Calu3 (cell line): ENCODE measurements at places on chromosomes 2 and 18.

DNA sequence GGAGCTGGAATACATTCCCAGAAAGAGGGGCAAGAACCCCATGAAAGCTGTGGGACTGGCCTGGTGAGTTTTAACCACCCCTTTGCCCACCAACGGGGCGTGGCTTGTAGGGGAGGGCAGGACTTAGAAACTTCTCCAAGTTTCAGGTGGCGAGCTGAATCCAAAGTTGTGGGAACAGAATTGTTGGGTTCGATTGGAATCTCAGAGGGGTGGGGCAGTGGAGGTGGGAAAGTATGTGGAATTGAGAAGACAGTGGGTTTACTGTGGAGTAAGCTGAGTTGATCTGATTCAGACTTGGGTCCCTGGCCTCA lies 1.1 kb downstream of the PNKD start:
- peak; percentile 54 for DNase-seq
- peak overlapping the region; percentile 76 for H3K4me3 ChIP-seq
- H3K27ac ChIP-seq, result peak overlapping the region; percentile 69
- no peaks in the 10 kb centered on the region for H3K27me3 ChIP-seq
- peaks cover 31% of the 10 kb centered on the region for H3K4me1 ChIP-seq

DNA sequence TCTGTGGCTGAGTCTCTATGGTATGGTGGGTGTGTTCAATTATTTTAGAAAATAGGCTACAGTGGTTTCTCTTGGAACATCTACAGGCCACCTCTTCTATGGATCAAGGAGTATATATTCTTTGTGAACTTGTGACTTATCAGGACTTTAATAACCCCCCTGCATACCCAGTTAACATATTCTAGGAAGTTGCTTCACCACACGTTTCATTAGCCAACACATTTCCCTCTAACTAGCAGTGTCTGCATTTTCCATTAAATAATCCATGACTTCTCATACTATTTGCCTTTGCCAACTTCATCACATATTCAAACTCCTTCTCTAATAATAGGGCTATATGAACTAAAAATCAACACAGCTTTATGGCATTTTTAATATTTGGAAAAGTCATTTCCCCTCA lies 187.6 kb upstream of the ARL4C start:
- H3K36me3 ChIP-seq, result no peaks in the 10 kb centered on the region
- no peak overlapping the region for H3K27ac ChIP-seq
- DNase-seq, result no peak
- no peaks in the 10 kb centered on the region for H3K27me3 ChIP-seq
- H3K4me1 ChIP-seq, result peaks cover 10% of the 10 kb centered on the region

DNA sequence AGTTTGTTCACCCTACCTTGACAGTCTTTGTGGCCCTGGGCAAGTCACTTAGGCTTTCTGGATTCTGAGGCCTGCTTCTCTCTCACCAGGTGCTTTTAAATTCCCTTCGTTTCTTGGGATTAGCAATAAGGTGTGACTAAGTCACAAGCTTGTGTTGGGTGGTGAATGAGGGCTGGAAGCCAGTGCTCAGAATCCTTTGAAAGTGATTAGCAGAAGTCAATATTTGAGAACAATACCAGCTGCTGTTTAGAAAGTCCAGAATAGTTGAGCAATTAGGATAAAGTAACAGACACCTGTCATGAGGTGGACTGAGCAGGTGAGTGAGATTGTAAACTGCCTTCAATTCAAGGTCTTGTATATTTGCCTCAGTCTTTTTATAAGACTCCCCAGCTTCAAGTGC lies 19.3 kb upstream of the MGAT5 start:
- peak overlapping the region; percentile 42 for H3K4me3 ChIP-seq
- H3K27ac ChIP-seq, result peak overlapping the region; percentile 97
- H3K27me3 ChIP-seq, result no peaks in the 10 kb centered on the region
- peak; percentile 53 for DNase-seq
- H3K36me3 ChIP-seq, result peaks cover 9% of the 10 kb centered on the region
- H3K4me1 ChIP-seq, result peaks cover 69% of the 10 kb centered on the region

- no peak for DNase-seq
- H3K4me3 ChIP-seq, result no peak overlapping the region
- no peak overlapping the region for H3K27ac ChIP-seq
- no peaks in the 10 kb centered on the region for H3K27me3 ChIP-seq
Observed at GRCh38 chr2:11762031-11762430, 15.6 kb downstream of the LPIN1 start.

DNA sequence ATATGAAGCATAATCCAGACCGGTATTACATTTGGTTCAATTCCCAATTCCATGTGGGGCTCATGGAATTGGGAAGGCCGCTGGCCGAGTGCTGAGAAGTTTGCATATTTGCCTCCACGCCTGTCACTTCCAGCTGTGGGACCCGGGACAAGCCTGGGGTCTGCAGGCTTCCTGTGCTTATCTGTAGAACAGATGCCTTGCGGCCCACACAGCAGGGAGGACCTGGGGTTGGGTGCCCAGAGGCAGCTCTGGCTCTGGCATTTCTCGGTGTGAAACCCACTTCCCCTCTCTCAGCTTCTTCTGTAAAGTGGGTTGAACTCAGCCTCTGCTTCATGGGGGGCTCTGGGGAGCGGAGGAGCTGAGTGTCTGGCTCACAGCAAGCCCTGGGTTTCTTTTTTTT lies 97.9 kb downstream of the SH3BP4 start:
- H3K27me3 ChIP-seq, result no peaks in the 10 kb centered on the region
- H3K4me3 ChIP-seq, result no peak overlapping the region
- H3K36me3 ChIP-seq, result peaks cover 40% of the 10 kb centered on the region
- no peak for DNase-seq
- H3K4me1 ChIP-seq, result peaks cover 70% of the 10 kb centered on the region

GRCh38 chr18:58992301-58993231 lies 127.9 kb downstream of the ZNF532 start:
- H3K4me3 ChIP-seq, result peak overlapping the region; percentile 11
- no peak for DNase-seq
- peaks cover 16% of the 10 kb centered on the region for H3K36me3 ChIP-seq
- no peaks in the 10 kb centered on the region for H3K27me3 ChIP-seq
- peaks cover 57% of the 10 kb centered on the region for H3K4me1 ChIP-seq
- H3K27ac ChIP-seq, result peak overlapping the region; percentile 87

- no peaks in the 10 kb centered on the region for H3K36me3 ChIP-seq
- H3K4me1 ChIP-seq, result no peaks in the 10 kb centered on the region
- peaks cover 77% of the 10 kb centered on the region for H3K27me3 ChIP-seq
- no peak overlapping the region for H3K4me3 ChIP-seq
- DNase-seq, result no peak
Observed at GRCh38 chr2:239557516-239557915, 156.7 kb upstream of the HDAC4 start.

- peak overlapping the region; percentile 12 for H3K4me3 ChIP-seq
- DNase-seq, result no peak
- H3K4me1 ChIP-seq, result peaks cover 41% of the 10 kb centered on the region
- H3K27ac ChIP-seq, result no peak overlapping the region
- no peaks in the 10 kb centered on the region for H3K27me3 ChIP-seq
- H3K36me3 ChIP-seq, result no peaks in the 10 kb centered on the region
Observed at GRCh38 chr2:137179542-137179941, 414.2 kb downstream of the THSD7B start.

DNA sequence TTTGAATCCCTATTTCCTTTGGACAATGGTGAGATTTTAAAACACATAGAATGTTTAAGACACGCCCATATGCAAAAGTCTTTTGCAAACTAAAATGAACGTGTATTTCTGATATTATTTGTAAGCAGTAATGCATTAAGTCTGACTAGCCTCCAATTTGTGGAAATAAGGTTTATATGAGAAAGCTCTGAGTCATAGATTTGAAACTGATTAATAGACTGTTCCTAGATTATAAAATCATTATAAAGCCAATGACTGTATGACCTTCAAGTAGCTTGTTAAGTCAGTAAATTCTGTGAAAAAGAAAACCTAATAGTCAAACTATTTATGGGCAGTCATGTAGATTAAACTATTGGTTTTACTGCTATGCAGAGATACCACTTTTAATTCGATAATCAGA lies 12.8 kb upstream of the EFEMP1 start:
- H3K4me3 ChIP-seq, result no peak overlapping the region
- H3K27ac ChIP-seq, result no peak overlapping the region
- DNase-seq, result no peak
- no peaks in the 10 kb centered on the region for H3K36me3 ChIP-seq

DNA sequence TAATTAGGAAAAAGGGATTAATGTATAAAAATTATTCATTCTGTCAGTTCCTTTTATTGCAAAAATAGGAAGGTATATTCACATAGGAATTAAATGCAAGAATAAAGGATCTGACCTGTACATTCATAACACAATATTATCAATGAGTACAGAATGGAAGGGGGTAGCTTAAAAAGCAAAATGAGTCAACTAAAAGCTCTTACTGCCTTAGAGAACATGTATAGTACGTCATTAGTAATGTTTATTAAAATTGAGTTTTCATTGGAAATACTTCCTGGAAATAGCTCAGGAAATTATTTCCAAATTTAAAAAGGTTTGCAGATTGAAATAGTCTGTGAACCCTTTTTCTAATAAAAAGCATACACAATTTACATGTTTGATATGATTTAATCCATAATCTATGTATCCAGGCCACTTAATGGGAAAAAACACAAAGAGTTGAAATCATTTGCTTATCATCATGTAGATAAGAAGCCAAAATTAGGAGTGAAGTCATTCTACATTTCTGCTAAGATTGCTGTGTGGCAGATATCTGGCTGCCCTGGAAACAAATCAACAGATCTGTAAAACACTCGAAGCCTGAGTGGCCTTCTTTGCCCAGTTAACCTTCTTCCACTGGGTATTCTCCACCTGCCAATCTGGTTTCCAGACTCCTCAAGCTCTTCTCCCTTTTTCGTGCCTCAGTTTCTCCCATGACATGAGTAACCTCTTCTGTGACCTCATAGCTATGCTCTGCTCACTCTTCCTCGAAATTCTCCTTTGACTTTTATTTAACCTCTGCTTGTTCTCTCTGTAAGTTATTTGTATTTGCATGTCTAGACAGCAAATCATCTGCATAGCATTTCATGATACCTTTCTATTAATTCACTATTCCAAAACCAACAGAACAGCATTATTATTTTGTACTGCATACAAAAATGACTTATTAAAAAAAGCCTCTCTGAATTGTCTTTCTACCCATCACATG lies 181.2 kb upstream of the REV1 start:
- H3K4me3 ChIP-seq, result no peak overlapping the region
- H3K36me3 ChIP-seq, result no peaks in the 10 kb centered on the region
- peaks cover 6% of the 10 kb centered on the region for H3K4me1 ChIP-seq
- no peak for DNase-seq
- peak overlapping the region; percentile 10 for H3K27ac ChIP-seq
- no peaks in the 10 kb centered on the region for H3K27me3 ChIP-seq

DNA sequence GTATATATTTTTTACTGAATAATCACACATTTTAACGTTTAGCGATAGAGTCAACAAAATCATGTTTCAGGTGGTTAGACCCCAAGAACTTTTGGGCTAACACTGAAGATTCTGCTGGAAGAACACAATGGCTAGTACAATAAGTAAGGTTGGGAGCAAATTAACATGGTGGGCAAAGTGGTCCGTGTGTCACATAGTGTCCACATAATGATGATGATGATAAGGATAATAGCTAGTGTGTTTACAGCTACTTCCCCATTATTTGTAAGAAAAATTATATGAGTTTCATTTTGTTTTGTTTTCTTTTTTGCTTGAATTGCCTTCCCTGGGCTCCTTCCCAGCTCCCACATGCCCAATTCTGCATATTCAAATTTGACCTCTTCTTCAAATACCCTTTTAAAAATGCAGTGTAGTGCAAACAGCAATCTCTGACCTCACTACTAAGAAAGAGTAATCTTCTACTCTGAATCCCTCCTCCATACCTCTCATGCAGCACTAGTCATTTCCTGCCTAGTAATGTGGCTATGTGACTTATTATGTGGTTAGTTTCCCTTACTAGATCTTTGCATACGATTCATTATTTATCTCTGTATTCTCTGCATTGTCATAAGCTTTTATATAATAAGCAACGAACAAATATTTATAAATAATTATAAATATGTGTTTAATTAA lies 16.9 kb upstream of the VPS54 start:
- no peak overlapping the region for H3K27ac ChIP-seq
- no peaks in the 10 kb centered on the region for H3K27me3 ChIP-seq
- H3K36me3 ChIP-seq, result no peaks in the 10 kb centered on the region
- no peaks in the 10 kb centered on the region for H3K4me1 ChIP-seq
- DNase-seq, result no peak

- no peaks in the 10 kb centered on the region for H3K36me3 ChIP-seq
- no peak for DNase-seq
- H3K4me1 ChIP-seq, result no peaks in the 10 kb centered on the region
Observed at GRCh38 chr2:71730785-71731383, 277.5 kb downstream of the DYSF start.

DNA sequence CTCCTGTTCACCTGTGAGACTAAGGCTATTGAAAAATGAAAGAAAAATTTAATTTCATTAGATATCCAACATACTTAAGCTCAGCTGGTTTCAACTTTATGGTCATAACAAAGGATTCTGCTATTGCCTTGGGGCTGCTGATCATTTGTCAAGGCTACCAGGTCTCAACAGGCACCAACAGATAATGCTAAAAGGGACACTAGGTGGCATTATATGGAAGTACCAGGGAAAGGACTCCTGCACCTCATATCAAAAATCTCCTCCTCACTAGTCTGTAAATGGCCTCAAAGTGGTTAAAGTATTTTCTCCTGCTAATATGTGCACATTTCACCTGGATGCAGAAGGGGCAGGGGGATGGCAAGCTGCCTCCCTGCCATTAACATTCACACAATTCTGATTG lies 167.9 kb upstream of the REG3A start:
- no peaks in the 10 kb centered on the region for H3K4me1 ChIP-seq
- H3K4me3 ChIP-seq, result no peak overlapping the region
- H3K27ac ChIP-seq, result no peak overlapping the region
- H3K27me3 ChIP-seq, result no peaks in the 10 kb centered on the region
- H3K36me3 ChIP-seq, result no peaks in the 10 kb centered on the region

DNA sequence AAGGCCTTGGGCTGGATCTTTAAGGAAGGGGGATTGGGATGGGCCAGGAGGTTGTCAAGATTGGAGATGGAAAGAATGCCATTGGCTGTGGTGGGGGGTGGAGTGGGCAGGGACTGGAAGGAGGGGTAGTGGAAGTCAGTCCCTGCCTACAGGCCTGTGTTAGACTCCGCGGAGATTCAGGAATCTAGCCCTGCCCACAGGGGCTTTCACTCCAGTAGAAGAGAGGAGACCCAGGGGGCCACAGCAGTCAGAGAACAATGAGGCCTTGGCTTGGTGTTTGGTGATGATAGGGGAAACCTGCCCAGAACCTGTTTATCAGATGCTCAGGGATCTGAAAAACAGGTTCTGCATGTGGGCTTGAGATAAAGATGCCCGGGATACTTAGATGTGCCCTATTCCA lies 6.1 kb downstream of the STEAP3 start:
- peaks cover 32% of the 10 kb centered on the region for H3K4me1 ChIP-seq
- peaks cover 9% of the 10 kb centered on the region for H3K36me3 ChIP-seq
- H3K4me3 ChIP-seq, result no peak overlapping the region
- DNase-seq, result no peak
